ENCODE measurements at places on chromosomes 6 and 20.
A peak's percentile ranks its signal among the peaks of the same experiment; 100 is the strongest.

DNA sequence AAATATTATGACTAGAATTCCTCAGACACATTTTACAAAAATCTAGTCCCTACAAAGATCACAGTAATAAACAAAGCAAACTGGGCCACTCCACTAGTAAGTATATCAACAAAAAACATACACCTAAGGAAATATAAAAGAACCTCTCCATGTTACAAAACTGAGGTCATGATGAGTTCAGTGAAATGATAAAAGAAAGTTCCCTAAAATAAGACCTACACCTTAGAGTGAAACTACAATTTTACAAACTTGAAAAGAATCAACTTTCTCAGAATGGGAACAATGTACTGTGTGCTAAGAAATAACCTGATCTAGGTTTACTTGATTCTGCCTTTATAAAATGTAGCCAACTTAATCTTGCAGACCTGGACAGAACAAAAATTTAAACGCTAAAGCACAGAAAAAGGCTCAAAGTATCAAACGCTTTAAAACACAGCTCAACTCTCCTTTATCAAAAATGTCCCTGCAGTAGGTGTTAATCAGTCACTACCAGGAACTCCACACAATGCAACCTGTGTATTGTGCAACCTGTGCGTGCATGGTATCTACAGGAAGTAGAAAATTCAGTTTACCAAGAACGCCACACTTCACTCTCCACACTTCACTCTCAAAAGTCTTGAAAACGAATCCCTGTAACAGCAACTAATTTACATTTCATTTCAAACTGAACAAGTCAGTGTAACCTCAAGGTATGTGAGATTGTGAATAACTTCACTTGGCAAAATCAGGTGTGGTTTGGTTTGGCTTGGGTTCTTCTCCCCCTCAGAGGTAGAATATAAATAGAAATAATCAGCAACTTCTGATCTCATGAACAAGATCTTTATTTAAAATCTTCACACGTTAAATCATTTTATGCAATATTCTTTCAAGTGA, 1.8 kb downstream of the RALGAPA2 start:
- H3K27ac ChIP-seq = no peak overlapping the region
- H3K4me1 ChIP-seq = peaks cover 30% of the 10 kb centered on the region
- H3K27me3 ChIP-seq = no peaks in the 10 kb centered on the region
- no peak for DNase-seq
- no peaks in the 10 kb centered on the region for H3K36me3 ChIP-seq

DNA sequence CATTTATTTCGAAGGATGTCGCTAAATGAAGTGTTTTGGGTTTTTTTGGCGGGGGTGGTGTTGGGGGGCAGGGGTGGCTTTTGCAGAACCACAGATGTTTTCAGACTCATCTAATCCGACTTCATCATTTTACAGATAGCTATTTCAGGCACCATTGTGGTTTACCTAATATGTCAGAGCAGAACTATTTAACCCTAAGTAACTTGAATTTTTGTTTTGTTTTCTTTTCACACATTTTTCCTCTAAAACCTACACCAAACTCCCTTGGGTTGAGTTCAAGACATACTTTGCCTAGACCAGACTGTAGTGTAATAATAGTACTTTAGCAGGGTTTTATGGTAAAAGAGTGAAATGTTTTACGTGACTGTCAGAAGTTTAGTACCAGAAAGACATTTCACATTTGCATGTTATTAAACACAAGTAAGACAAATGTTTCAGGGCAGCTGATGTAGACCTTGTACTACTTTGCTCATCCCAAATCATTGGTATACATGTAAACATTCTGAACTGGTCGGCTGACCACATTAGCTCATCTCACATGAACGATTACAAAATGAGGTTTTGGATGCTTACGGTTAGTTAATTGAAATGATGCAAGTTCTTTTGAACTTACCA, 37.7 kb downstream of the MAP3K4 start:
- H3K27me3 ChIP-seq = no peaks in the 10 kb centered on the region
- H3K4me1 ChIP-seq = peaks cover 13% of the 10 kb centered on the region
- peaks cover 10% of the 10 kb centered on the region for H3K36me3 ChIP-seq
- H3K4me3 ChIP-seq = no peak overlapping the region
- no peak overlapping the region for H3K27ac ChIP-seq

DNA sequence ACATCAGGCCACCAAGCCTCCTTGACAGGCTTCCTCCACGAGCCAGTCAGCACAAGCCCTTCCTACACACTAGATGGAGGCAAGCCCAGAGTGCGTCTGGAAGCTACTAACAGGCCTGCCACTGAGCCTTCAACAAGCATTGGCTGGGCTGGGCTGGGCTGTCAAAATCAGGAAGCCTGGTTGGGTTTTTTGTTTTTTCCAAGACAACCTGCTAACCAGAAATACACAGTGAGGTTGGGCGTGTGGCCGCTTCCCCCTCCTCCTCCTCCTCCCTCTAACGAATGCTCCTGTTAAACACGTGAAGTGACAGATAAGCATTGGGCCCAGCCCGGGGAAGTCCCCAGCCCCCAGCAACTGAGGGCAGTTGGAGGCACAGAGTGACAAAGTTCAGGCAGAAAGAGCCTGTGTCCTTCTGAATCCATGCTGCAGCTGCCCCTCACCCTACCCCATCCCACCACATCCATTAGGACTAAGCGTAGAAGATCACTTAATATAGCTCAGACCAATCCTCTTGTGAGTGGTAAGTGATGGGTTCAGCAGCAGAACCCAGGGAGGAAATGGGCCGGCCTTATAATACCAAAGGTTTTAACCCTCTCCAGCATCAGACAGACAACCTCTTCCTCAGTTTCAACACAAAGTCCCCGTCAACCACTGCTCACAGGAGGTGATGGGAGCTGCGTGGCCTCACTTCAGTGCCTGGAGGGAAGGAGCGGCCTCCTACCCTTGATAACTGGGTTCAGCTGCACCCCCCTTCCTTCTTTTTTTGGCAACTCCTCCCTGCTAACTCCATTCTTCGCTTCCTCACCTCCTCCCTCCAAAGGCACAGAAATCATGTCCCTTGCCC, 1.1 kb downstream of the NFATC2 start:
- H3K36me3 ChIP-seq = no peaks in the 10 kb centered on the region
- H3K4me3 ChIP-seq = peak overlapping the region; percentile 29
- peaks cover 18% of the 10 kb centered on the region for H3K4me1 ChIP-seq
- H3K27me3 ChIP-seq = peaks cover 54% of the 10 kb centered on the region
- H3K27ac ChIP-seq = no peak overlapping the region
- DNase-seq = no peak

- DNase-seq = no peak
- H3K4me1 ChIP-seq = peaks cover 15% of the 10 kb centered on the region
- no peak overlapping the region for H3K27ac ChIP-seq
These were observed 5.7 kb downstream of the EDN3 start for GRCh38 chr20:59305908-59306655.

DNA sequence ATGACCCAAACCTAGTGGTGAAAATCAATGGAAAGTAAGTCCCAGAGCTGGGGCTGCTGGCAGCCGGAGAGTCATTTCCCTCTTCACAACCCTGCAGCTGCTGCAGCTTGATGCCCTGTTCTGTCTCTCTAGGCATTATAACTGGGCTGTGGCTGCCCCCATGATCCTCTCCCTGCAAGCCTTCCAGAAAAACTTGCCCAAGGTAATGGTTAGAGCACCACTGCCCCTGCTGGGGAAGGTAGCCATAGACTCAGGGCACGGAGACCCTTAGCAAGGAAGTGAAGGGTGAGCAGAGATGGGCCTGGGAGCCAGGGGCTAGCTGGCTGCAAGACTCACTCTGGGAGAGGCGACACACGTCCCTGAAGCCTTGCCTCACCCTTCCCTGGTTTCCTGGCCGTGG, 12.0 kb downstream of the LPIN3 start:
- DNase-seq = no peak
- no peaks in the 10 kb centered on the region for H3K36me3 ChIP-seq
- no peaks in the 10 kb centered on the region for H3K27me3 ChIP-seq
- H3K27ac ChIP-seq = no peak overlapping the region
- no peaks in the 10 kb centered on the region for H3K4me1 ChIP-seq
- H3K4me3 ChIP-seq = no peak overlapping the region

DNA sequence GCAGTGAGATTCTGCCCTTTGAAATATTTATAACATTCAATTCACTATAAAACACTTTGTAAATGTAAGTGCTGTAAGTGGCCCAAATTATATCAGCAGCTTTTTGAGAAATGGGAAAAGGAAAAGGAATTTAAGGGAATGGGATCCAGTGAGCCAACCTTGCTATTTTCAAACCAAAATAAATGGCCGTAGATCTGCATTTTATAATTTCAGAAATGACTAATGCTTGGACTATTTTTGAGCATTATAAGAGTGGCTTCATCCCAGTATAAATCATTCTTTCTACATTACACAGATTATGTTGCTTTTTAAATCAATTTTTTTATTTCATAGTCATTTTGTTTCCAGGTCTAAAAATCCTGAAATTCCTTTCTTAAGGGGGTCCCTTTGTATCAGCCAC, 49.2 kb downstream of the ANKRD6 start:
- no peak overlapping the region for H3K4me3 ChIP-seq
- H3K4me1 ChIP-seq = peaks cover 30% of the 10 kb centered on the region
- H3K27ac ChIP-seq = no peak overlapping the region
- no peaks in the 10 kb centered on the region for H3K27me3 ChIP-seq

GRCh38 chr6:18931086-18931485, 543.9 kb downstream of the RNF144B start:
- DNase-seq = no peak
- no peaks in the 10 kb centered on the region for H3K36me3 ChIP-seq
- no peaks in the 10 kb centered on the region for H3K27me3 ChIP-seq

DNA sequence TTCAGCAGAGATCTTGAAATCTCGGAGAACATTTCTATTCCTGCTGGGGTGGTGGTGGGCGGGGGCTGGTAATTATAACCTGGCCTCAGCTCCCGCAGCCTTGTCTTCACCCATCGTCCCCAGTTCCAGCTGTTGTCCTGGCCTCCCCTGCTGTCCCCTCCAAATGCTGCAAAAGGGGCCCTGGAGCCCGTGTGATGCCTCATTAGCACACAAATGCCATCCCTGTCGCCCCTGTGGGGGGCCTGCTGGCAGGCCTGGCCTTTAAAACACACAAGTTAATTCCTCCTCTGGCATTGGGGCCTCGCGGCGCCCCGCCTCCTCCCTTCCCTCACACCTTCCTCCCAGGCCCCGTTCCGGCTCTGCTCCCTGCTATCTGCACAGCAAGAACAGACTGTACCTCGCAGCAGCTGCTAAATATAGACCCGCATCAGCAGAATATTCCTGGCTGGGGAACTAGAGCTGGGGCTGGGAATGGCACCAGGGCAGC, 85.7 kb downstream of the CDH22 start:
- H3K36me3 ChIP-seq = no peaks in the 10 kb centered on the region
- peaks cover 24% of the 10 kb centered on the region for H3K4me1 ChIP-seq
- peaks cover 45% of the 10 kb centered on the region for H3K27me3 ChIP-seq

- H3K4me1 ChIP-seq = peaks cover 11% of the 10 kb centered on the region
- no peak overlapping the region for H3K4me3 ChIP-seq
- no peak for DNase-seq
- no peaks in the 10 kb centered on the region for H3K27me3 ChIP-seq
- H3K27ac ChIP-seq = no peak overlapping the region
These were observed 221.8 kb downstream of the KIF16B start for GRCh38 chr20:16351415-16351814.

DNA sequence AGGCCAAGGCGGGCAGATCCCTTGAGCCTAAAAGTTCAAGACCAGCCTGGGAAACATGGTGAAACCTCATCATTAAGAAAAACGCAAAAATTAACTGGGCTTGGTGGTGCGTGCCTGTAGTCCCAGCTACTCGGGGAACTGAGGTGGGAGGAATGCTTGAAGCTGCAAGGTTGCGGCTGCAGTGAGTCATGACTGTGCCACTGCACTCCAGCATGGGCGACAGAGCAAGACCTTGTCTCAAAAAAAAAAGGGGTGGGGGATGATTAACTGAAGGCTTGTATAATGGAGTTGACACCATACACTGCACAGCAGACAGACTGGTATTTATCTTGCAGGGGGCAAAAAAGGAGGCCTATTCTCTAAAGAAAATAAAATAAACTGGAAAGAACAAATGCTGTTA, 27.7 kb downstream of the SRPK1 start:
- H3K27ac ChIP-seq = peak overlapping the region; percentile 22
- no peak overlapping the region for H3K4me3 ChIP-seq
- no peak for DNase-seq
- H3K4me1 ChIP-seq = peaks cover 28% of the 10 kb centered on the region
- H3K27me3 ChIP-seq = no peaks in the 10 kb centered on the region
- H3K36me3 ChIP-seq = peaks cover 19% of the 10 kb centered on the region

DNA sequence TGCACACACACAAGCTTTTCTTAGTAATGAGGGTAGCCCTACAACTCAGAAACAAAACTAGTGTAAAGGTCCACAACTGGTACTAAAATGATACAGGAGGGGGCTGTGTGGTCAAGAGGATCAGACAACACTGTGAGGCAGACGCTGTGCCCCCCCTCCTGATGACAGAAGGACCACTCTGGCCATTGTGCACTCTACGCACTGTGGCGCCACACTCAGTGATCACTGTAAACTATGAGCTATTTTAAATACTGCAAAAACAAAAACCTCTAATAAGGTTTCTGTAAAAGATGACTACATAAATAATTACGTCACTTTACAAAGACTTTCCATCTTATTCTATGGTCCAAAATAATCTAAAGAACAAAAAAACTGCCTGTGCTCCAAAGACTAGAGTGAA, 96.1 kb downstream of the SLC23A2 start:
- no peaks in the 10 kb centered on the region for H3K27me3 ChIP-seq
- H3K4me1 ChIP-seq = peaks cover 15% of the 10 kb centered on the region
- no peak overlapping the region for H3K27ac ChIP-seq
- H3K4me3 ChIP-seq = no peak overlapping the region
- DNase-seq = no peak
- peaks cover 14% of the 10 kb centered on the region for H3K36me3 ChIP-seq

- no peak overlapping the region for H3K27ac ChIP-seq
- no peaks in the 10 kb centered on the region for H3K27me3 ChIP-seq
These were observed 47.4 kb downstream of the PLEKHG1 start for GRCh38 chr6:150647051-150647450.

DNA sequence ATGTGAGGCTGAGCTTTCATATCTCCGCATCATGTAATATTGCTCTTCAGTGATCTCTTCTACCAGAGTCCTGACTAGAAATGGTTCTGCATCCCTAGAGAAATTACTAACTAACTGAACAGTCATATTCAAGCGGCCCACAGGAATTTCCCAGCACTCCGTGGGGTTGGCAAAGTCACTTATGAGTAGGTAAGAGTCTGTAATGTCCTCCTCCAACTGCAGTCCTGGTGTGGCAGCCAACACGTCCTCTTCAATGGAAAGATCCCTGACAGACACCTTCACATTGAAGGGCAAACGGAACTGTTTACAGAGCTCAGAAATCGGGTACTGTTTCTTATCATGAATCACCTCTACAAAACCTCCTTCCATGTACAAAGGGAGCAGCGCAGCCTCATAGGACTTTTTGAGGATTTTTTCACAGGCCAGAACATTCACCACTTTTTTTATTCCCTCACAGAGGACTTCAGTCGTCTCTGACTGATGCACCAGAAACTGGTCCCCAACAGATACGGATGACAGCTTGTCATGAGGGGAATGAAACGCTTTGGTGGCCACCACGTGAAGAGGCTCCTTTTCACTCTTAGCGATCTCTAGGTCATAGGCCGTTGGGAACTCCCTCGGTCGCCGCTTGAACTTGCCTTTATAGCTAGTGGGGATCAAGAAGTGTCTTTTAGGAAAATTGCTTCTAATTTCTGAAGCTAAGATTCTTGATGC, 87.7 kb downstream of the THEMIS start:
- no peaks in the 10 kb centered on the region for H3K4me1 ChIP-seq
- H3K4me3 ChIP-seq = no peak overlapping the region
- no peak overlapping the region for H3K27ac ChIP-seq
- peaks cover 2% of the 10 kb centered on the region for H3K27me3 ChIP-seq

GRCh38 chr6:16179063-16179462, 50.2 kb downstream of the MYLIP start:
- H3K4me1 ChIP-seq = peaks cover 5% of the 10 kb centered on the region
- H3K4me3 ChIP-seq = no peak overlapping the region
- peaks cover 20% of the 10 kb centered on the region for H3K27me3 ChIP-seq
- no peaks in the 10 kb centered on the region for H3K36me3 ChIP-seq

All from neural crest cell (in vitro differentiated cells).